ENCODE measurements at places on chromosomes 12 and 14.

- DNase-seq, result peak; percentile 21
Observed at GRCh38 chr12:79927772-79928474, 7.0 kb downstream of the PPP1R12A start.

DNA sequence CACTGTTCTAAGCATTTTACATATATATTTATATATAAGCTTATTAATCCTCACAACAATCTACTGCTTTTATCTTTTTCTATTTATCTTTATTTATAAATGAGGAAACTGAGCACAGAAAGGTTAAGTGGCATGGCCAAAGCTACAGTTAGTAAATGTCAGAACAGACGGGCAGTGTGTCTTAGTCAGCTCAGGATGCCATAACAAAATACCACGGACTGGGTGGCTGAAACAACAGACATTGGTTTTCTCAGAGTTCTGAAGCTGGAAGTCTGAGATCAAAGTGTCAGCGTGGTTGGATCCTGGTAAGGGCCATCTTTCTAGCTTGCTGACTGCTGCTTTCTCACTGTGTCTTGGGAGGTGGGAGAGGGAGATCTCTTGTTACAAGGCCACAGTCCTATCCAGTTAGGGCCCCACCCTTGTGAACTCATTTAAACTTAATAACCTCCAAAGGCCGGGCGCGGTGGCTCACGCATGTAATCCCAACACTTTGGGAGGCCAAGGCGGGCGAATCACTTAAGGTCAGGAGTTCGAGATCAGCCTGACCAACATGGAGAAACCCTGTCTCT lies 19.8 kb downstream of the RPGRIP1 start:
- no peak for DNase-seq

DNA sequence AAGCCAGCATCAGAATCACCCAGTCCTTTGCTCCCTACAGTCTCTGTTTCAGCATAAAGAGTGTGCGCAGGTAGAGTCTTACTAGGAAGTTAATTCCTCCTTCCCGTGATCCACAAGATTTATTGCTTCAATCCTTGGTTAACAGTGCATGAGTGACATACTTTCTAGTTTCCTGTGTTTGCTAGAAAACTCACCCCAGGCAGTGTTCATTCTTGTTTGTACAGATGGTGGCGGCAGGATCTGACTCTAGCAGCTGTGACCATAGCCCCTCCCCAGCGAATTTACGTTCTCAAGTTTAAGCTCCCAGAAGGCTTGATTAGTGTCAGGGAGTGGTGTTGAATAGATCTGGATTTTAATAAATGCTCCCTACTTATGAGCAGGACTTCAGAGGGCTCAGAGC lies 75.9 kb upstream of the ANO2 start:
- no peak for DNase-seq

DNA sequence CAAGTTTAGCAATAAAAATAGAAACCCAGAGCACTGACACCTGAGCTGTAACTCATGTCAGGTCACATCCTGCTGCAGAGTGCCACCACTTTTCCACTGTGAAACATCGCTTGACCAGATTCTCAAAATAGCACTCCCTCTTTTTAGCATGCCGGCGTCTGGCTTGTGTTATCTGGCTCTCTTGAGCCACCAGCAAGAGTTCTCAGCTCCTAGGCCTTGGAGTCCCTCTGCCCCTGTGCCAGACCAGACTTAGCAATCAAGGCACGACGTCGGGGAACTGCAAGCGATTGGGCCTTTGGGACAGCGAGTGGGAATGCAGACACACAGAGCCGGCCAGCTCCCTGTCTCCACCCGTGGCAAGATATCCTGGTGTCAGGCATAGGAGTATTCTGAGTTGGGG lies 52.5 kb downstream of the SPIC start:
- no peak for DNase-seq

DNA sequence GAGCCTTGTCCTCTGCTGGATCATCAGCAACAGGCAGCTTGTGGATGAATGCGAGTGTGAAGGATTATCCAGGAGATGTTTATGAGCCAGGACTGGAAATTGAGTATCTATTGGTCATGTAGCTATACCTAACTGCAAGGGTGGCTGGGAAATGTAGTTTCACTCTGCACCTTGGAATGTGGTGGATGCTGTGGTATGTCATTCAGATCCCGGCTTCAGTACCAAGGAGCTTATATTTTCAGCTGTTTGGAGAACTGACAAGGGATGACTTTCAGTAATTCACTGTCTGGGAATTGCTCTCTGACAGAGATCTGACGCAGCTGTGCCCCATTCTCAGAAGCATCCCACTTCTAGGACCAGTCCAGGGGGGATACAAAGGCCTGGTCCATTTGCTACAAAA lies 792.3 kb upstream of the NOVA1 start:
- no peak for DNase-seq

DNA sequence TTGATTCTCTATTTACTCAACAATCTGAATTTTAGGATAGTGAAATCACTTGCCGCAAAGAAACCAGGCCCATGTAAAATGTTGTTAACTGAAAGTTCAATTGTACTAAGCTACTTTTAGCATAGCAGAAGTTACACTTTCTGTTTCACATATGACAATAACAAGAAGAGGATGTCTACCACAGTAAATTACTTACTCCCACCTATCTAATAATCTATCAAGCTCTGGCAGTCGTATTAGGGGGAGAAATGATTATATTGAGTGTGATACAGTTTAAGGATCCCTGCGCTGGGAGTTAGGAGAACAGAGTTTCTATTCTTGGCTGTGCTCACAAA lies 66.5 kb upstream of the CAND1 start:
- no peak for DNase-seq

GRCh38 chr12:69566603-69567002 lies 18.7 kb upstream of the CCT2 start:
- no peak for DNase-seq

DNA sequence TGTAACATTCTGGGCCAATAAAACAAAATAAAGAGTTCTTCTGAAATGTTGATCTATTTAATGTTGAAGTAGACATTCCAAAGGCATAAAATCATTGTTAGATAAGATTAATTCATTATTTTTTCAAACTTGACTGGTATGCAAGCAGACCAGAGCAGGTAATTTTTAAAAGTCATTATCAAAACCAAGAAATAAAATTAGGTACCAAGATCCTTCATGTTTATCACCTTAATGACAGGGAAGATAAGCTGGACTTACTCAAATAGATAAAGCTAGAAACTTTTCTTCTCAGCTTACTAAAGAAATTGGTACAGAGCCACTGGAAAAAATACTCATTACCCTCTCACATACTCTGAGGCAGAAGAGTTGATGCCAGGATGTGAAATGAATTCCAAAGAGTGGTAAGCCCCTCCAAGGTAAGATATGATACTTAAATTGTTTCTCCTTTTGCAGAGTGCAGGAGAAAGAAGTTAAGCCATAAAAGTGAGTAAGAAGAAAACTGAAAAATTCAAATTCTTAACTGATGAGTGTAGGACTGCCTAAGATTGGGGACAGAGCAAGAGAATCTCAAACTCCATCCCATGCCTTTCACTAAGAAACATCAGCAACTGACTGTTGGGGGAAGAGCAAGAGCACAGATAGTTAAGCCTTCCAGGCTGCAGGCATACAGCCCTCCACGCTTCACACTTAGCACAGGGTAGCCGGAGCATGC lies 111.9 kb downstream of the SLC41A2 start:
- DNase-seq, result no peak

DNA sequence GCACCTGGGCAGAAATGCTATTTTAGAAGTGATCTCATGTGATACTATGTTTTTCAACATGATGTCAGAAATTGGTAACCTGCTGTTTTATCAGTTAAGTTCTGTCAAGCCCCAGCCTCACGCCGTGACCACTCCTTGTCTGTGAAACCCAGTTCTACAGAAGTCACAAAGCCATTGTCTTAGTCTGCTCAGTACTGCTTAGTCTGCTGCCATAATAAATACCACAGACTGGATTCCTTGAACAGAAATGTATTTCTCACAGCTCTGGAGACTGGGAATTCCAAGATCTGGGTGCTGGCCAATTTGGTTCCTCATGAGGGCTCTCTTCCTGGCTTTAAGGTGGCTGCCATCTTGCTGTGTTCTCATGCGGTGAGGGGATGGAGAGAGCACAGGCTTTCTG lies 176.9 kb downstream of the PRKCH start:
- DNase-seq, result no peak

- no peak for DNase-seq
Observed at GRCh38 chr12:66060163-66060907, 70.2 kb downstream of the LLPH start.

- no peak for DNase-seq
Observed at GRCh38 chr14:24818058-24818822, 184.2 kb upstream of the GZMB start.

DNA sequence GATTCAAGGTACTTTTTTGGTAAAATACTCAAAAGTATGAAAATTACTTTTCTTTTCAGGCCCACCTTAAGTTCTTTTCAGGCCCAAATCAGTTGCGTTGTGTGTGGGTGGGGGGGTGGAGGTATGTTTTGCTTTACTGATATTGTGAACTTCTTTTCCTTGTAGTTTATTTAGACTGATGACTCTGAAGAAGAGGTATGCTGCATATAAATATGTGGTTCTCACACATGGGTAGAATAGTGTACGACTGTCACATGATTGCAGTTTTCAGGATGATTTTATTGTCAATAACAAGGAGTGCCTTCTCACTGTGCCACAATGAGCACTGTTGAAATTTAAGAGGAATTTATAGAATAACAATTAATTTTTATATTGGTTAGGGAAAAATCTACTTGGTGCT lies 166.6 kb upstream of the ATP2B1 start:
- DNase-seq, result no peak

DNA sequence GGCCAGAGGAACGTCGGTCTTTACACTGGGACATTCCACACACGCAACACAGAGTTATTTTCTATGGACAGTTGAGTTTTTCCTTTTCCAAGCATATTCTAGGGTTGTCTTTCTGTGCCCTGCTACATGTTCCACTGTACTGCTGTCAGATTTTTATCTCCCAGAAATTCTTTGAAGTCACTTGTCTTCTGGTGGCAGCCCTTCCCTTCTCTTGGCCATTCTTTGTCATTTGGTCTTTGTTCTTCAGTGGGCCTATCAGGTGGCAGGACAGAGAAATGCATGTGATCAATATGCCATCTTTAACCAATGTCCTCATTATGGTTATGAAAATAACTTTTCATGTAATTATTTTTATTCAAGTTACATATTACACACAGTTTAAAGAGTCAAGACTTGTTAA lies 36.3 kb downstream of the MARK3 start:
- DNase-seq, result no peak

DNA sequence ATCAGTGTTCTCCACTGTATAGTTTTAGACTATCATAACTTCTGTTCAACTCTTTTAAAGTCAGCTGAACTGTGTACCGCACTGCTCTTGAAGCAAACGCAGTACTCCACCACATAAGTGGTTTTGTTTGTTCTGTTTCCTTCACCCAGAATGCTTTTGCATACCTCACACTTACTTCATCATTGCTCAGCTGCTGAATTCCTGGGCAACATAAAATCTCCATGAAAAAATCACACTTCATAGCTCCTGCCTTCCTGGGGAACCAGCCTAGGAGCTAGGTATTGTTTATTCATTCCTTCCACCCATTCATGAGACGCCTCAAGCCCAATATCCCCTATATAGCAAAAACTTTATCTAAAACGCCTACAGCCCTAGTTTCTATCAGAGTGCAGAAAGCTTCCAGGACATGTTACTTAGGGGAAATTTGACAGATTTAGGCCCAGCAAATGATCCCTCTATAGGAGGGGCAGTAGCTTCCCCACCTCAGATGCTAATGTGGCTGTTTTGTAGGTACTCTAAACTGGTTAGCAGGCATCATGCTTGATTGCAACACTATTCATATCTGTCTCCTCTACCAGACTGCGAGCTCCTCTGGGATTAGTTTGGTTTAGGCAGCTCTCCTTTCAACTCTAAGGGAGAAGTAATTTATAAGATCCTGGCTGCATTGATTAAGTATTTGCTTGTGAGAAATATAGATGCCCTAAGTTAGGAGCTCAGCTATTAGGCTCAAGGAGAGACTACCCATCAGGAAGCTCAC lies 44.5 kb downstream of the LRRC9 start:
- DNase-seq, result no peak

GRCh38 chr14:21093769-21094681 lies 4.4 kb downstream of the ZNF219 start:
- no peak for DNase-seq

GRCh38 chr14:101506926-101507835 lies 54.1 kb upstream of the DIO3 start:
- no peak for DNase-seq

GRCh38 chr12:104459368-104459909 lies 2.7 kb downstream of the CHST11 start:
- no peak for DNase-seq

GRCh38 chr12:110355073-110355472 lies 48.4 kb downstream of the ANAPC7 start:
- no peak for DNase-seq

- no peak for DNase-seq
Observed at GRCh38 chr12:7555752-7556151, 52.2 kb upstream of the CD163 start.

- no peak for DNase-seq
Observed at GRCh38 chr12:103012884-103013283, 55.4 kb downstream of the ASCL1 start.

GRCh38 chr12:47860873-47861272 lies 41.2 kb upstream of the HDAC7 start:
- no peak for DNase-seq

GRCh38 chr14:69152181-69152901 lies 578 bp downstream of the DCAF5 start:
- DNase-seq, result no peak

DNA sequence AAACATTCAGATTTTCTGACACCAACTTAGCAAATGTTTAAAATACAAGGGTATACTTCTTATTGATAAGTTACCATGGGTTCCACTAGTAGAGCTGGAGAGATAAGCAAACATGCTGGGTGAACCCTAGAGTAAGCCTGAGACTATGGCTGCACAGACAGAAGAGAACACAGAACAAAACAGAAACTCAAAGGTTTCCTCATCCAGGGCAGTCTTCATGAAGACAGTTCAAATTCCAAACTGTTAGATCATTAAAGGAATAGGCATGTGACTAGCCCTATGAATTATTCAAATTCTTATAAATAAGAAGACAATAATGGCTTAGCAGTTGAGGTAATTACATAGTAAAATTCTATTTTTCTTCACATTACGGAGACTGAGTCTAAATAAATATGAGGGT lies 28.1 kb downstream of the BTBD7 start:
- DNase-seq, result no peak

All from activated effector memory CD4-positive, alpha-beta T cell treated with Interleukin-2 at 50 U/mL for 16 hours (primary cell).